ENCODE measurements at places on chromosomes 2 and 18.
A peak's percentile ranks its signal among the peaks of the same experiment; 100 is the strongest.

DNA sequence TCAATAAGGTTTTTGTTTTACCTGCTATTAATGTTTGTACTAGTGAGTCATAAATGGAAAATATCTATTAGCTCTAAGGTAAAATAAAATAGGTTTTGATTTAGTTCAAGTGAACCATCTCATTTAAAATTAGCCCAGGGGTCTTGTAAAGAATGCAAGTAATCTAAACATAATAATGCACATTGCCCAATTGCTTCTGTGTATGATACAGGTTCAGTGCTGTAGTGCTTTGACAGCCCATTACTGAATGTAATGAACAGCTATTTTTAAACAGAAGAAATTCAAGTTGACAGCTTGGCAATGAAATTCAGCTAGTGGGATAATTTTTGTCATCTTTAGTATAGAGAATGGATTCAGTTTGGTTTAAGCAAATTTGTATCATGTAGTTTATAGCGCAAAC lies 91.5 kb downstream of the CAMKMT start:
- DNase-seq = no peak

- no peak for DNase-seq
Measured at GRCh38 chr2:105576440-105577241, 168.1 kb upstream of the NCK2 start.

DNA sequence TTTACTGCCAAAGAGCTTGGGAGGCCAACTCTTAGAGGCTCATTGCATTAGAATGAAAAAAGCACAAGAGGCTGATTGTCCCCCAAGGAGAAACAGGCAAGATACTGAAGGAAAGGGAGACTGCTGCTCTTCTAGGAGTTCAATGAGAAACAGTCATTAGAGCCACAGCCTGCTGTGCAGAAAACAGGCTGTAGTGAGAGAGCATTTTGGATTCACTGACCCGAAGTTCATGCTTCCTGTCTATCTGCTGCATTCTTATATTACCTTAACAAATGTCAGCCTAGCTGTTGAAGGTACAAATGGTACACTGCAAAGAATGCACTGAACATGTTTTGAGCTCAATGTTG lies 423.3 kb downstream of the SETBP1 start:
- no peak for DNase-seq

- no peak for DNase-seq
Measured at GRCh38 chr2:219632760-219633105, 5.3 kb downstream of the SLC4A3 start.

DNA sequence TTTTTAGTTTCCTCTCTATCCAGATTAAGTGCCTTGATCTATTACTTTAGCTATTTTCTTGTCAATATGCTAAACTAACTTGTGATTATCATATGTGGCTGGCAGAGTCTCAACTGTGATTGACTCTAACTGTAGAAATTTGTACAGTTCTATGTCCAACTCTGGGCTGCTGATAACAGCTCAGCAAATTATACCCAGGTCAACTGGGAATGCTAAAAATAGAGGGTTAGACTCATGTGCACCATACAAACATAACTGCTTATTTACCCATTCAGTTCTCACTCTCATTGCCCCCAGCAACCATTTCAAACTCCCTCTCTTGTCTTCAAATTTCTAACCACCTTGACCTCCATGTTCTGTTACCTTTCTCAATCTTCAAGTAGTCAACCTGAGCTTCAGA lies 576.9 kb downstream of the TDRD15 start:
- DNase-seq = no peak

GRCh38 chr2:50395605-50396297 lies 636.2 kb downstream of the NRXN1 start:
- no peak for DNase-seq

DNA sequence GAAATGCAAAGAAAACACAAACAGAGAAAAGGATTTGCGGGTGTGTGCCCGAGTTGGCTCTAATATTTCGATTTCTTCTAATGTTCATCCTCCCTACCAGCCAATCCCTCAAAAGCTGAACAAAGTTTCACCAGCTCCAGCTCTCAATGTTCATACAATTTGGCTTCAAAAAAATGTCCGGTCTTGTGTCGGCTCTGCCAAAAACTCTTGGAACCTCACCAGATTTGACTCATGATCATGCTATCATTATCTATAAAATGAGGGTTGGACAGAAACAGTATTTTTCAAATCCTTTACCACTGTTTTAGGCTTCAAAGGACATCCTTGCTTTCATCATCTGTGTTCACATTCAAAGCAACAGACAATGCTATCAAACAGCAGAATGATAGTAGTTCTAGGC lies 88.2 kb downstream of the CRACDL start:
- no peak for DNase-seq

DNA sequence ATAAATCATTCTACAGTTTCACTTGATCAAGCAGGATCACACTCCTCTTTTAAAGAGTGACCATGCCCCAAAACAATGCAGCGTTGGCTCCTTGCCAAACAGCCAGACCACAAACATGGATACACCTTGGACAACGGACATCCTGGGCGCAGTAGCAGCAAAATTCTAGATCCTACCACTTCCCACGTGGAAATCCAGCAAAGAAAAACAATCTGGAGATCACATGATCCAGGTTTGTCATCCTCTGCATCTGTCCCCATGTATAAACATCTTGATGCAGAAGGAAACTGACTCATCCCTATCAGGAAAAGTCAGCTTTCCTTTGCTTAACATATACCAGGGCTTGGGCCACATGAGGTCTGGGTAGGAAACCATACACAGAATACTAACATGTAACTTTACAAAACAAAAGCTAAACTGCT lies 53.1 kb downstream of the ZNF521 start:
- no peak for DNase-seq

- no peak for DNase-seq
Measured at GRCh38 chr2:67576991-67577390, 179.9 kb downstream of the ETAA1 start.

- no peak for DNase-seq
Measured at GRCh38 chr2:96669539-96670215, 27.1 kb downstream of the FER1L5 start.

DNA sequence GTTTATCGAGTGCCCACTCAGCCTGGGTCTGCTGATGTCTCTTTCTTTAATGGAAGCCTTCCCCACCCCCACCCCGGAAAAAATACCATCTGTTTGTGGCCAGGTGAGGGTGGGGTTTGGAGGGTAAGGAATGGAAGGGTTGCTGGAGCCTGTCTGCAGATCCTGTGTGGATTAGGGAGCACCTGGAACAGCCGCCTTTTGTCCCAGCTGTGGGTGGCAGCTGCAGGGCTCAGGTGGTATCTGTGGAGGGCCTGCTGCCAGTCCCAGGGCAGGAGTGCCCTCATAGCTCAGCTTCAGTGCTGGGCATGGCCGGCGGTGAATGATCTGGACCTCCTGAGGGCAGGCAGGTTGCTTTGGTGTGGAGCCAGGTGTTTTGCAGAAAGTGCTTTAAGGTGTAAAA lies 45.3 kb downstream of the IMPA2 start:
- no peak for DNase-seq

DNA sequence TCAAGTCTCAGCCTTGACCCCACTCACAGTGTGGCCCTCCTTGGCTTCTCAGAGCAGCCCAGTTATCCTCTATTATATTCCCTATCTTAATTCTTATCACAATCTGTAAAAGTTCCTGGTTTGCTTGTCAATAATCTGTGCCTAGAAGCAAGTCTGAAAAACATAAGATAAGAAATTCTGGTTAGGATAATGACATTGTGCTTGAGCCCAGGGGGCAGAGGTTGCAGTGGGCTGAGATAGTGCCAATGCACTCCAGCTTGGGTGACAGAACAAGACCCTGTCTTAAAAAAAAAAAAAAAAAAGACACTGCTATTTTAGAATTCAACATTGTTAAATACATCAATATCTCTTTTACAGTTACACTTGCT lies 63.9 kb downstream of the TMEM131 start:
- no peak for DNase-seq

DNA sequence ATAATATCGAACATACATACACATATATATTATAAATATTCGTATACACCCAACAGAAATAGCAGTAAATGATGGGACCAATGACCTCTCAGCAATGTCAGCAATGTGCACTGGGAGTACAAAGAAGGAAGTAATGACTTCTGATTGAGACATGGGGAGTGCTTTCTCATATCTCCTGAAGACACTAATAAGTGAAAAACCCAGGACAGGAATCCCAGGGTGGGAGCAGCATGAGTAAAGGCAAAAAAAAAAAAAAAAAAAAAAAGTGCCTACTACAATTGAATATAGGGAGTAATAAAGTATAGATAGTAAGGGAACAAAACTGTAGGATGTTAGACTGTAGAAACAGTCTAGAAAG lies 491.3 kb downstream of the IRS1 start:
- DNase-seq = no peak

- no peak for DNase-seq
Measured at GRCh38 chr2:196195302-196195701, 23.9 kb upstream of the STK17B start.

GRCh38 chr2:62631160-62632085 lies 74.1 kb upstream of the EHBP1 start:
- DNase-seq = no peak

- no peak for DNase-seq
Measured at GRCh38 chr2:142716463-142717242, 160.8 kb upstream of the KYNU start.

GRCh38 chr2:41441958-41442357 lies 605.9 kb upstream of the PKDCC start:
- no peak for DNase-seq

GRCh38 chr2:99430614-99431291 lies 59.1 kb downstream of the REV1 start:
- DNase-seq = no peak

DNA sequence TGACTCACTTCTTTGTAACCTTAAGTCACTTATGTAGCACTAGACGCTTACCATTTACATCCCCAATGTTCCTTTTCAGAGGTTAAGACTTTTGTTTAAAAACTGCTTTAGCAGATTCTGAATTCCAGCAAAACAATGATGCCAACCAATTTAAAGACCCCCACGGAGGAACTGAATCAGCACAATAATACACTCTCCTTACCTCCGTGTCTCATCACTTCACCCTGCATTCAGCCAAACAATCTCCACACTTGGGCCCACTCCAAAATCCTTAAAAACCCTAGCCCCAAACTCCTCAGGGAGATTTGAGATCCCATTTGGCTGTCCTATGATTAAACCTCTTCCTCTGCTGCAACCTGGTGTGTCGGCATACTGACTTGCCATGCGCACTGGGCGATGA lies 153.9 kb downstream of the B3GNT2 start:
- DNase-seq = no peak

DNA sequence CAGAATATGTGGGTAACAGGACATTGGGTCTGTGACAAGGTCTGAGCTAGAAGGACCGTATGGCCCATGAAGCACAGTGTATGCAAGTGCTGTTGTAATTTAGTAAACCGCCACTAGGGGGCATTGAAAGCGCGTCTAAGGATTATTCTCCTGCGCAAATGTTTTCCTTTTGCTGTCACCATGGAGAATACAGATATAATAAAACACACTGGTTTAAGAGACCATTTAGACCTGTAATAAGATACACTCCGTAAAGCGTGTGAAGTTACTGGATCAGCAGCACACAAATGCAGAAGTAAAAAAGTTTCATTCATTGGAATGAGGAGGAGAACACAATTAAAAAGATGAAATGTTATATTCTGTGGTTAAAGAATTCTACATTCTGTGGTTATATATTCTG lies 272.4 kb downstream of the AGAP1 start:
- peak; percentile 31 for DNase-seq

- DNase-seq = no peak
Measured at GRCh38 chr18:36311026-36311570, 13.6 kb downstream of the FHOD3 start.

DNA sequence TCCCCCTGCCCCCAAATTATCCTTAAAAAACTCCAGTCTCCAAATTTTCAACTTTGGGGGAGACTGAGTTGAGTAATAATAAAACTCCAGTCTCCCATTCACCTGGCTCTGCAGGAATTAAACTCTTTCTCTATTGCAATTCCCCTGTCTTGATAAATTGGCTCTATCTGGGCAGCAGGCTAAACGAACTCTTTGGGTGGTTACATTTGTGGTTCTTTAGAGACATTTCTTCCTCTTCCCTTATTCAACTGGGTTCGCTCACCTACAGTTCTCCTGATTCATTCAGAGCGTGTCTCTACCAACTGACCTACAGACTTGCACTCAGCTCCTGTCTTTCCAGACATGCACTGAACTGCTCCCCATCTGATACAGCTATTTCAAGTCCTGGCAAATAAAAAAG lies 17.1 kb upstream of the SOCS6 start:
- no peak for DNase-seq

- no peak for DNase-seq
Measured at GRCh38 chr18:7657937-7658336, 90.8 kb downstream of the PTPRM start.

GRCh38 chr2:46101557-46102220 lies 195.5 kb upstream of the EPAS1 start:
- DNase-seq = no peak

DNA sequence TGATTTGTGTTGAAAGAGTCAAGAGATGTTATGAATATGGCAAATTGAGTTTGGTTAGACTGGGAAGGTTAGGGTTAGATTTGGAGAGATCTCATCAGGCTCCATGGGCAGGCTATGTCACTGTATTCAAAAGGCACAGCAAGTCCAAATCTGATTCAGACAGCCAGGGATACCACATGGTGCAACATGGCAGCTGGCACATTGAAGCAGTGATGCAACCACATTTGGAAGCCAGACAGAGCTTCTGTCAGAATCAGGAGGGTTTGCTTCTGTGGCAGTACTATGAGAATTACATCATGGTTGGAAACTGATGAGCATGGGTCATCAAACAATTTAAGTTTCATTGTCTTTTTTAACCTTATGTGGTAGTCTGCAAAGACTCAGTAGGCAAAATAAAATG lies 772.2 kb downstream of the SUCLG1 start:
- no peak for DNase-seq

- no peak for DNase-seq
Measured at GRCh38 chr2:192277494-192278109, 82.9 kb upstream of the TMEFF2 start.

- no peak for DNase-seq
Measured at GRCh38 chr2:170975127-170975942, 46.3 kb downstream of the GORASP2 start.

DNA sequence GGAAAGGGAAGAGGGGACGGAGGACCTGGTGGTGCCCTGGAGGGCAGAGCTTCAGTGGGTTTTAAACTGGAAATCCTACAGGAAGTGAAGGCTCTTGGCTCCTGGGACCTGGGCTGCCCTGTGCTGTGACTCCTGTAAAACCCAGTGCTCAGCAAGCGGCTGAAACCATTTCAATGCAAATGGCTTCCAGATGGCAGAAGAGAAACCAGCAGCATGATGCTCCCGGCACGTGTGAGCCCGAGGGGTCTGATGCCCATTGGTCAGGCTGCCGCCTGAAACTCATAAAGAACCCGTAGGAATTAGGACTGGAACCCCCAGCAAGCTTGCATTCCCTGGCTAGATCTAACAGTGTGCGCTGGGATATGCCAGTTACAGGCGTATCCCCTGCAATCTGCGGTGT lies 109.2 kb upstream of the THOC1 start:
- DNase-seq = no peak

All from effector memory CD4-positive, alpha-beta T cell (primary cell).